Esophagus muscularis mucosa (tissue), 4 donors: ENCODE measurements at places on chromosomes 3 and 15. TPM values are rescaled to one million over a fixed set of nuclear protein-coding genes. Genes with fewer than 3 reads are reported as not detected.

Gene FMN1
- 10.9 TPM for total RNA-seq

Gene NANOGP8
- 3.3 TPM for total RNA-seq

DNA sequence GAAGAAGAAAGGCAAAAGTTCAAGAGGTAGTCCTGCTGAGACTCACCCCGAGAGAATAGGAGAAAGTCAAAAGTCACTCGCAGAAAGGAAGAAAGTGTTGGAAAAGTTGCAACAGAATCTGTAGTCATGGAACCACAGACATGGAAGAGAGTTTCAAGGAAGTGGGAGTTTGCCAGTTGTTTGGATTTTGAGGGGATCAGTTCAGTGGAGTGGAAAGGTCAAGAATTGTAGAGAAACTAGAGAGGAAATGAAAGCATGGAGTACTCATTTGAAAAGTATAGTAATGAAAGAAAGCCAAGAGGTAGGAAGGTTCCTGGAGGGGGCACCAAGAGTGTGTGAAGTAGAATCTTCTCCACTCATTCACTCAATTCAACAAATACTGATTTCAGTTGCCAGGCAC is 34.7 kb downstream of the SPTSSB start:
- no peak for DNase-seq

DNA sequence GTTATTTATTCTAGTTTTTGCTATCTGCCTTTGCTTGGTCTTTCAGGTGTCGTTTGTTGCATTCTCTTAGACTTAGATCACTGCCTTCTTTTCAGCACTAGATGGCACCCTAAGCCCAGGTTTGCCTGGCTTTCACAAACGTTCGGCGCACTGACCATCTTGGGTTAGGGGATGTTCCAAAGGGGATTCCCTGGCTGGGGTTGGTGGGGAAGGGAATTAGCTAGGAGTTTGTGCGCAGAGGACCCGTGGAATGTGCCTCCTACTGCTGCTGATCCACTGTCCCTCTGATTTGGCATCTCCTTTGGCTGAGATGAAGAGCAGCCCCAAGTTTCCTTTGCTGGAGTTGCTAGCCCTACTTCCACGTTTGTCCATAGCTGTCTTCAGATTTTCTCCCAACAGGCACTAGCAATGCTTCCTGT is 33.9 kb downstream of the PFN2 start:
- DNase-seq: no peak

- DNase-seq: no peak
Measured at GRCh38 chr3:35867791-35868190, 228.5 kb downstream of the ARPP21 start.
